ENCODE measurements at places on chromosomes 16 and 17. TPM values are rescaled to one million over a fixed set of nuclear protein-coding genes. Genes with fewer than 3 reads are reported as not detected.
A peak's percentile ranks its signal among the peaks of the same experiment; 100 is the strongest.

GRCh38 chr17:1177016-1177700 is 2.6 kb downstream of the ABR start:
- H3K27me3 ChIP-seq, result peaks cover 18% of the 10 kb centered on the region
- no peaks in the 10 kb centered on the region for H3K36me3 ChIP-seq
- H3K27ac ChIP-seq, result no peak overlapping the region
- peaks cover 27% of the 10 kb centered on the region for H3K4me1 ChIP-seq
- no peak for DNase-seq

DNA sequence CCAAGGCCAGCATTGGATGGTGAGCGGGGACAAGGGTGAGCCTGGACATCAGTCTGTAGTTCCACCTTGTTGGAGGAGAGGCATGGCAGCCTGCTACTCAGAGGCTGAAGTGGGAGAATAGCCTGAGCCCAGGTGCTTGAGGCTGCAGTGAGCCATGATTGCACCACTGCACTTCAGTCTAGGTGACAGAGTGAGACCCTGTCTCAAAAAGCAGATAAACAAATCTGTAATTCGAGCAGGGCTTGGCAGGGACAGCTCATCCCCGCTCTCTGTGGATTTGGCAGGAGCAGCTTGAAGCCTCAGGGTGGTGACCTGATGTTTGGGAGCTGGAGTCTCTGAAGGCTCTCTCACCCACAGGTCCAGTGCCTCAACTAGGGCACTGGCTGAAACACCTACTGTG is 38.6 kb upstream of the ZCCHC14 start:
- no peaks in the 10 kb centered on the region for H3K4me1 ChIP-seq
- no peaks in the 10 kb centered on the region for H3K27me3 ChIP-seq
- H3K27ac ChIP-seq, result no peak overlapping the region
- no peak for DNase-seq
- H3K36me3 ChIP-seq, result no peaks in the 10 kb centered on the region
- H3K4me3 ChIP-seq, result no peak overlapping the region

- no peak overlapping the region for H3K4me3 ChIP-seq
- no peak for DNase-seq
- H3K27me3 ChIP-seq, result peaks cover 4% of the 10 kb centered on the region
- no peaks in the 10 kb centered on the region for H3K36me3 ChIP-seq
- no peaks in the 10 kb centered on the region for H3K4me1 ChIP-seq
These were observed 22.9 kb downstream of the ALOX12B start for GRCh38 chr17:8064561-8065019.

DNA sequence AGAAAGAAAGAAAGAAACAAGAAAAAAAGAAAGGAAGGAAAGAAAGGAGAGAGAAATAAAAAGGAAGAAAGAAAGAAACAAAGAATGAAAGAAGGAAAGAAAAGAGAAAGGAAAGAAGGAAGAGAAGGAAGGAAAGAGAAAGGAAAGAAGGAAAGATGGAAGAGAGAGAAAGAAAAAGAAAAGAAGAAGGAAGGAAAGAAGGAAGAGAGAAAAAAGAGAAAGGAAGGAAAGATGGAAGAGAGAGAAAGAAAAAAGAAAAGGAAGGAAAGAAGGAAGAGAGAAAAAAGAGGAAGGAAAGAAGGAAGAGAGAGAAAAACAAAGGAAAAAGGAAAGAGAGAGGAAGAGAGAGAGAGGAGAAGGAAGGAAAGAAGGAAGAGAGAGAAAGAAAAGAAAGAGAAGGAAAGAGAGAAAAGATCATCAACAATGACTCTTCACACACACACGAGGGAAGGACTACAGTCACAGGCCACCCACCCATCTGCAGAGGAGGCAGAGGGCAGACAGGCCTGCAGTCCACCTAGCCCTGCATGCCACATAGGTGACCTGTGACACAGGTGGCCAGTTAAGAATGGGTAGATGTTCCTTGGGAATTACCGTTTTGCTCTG is 23.9 kb downstream of the VWA3A start:
- H3K27ac ChIP-seq, result no peak overlapping the region
- no peaks in the 10 kb centered on the region for H3K4me1 ChIP-seq
- H3K36me3 ChIP-seq, result no peaks in the 10 kb centered on the region
- DNase-seq, result no peak

Gene SRP68
- 26.2 TPM for total RNA-seq

- H3K4me3 ChIP-seq, result no peak overlapping the region
- DNase-seq, result no peak
- H3K4me1 ChIP-seq, result no peaks in the 10 kb centered on the region
- H3K27ac ChIP-seq, result peak overlapping the region; percentile 36
- H3K27me3 ChIP-seq, result no peaks in the 10 kb centered on the region
These were observed 7.4 kb downstream of the CRISPLD2 start for GRCh38 chr16:84827131-84827574.

Gene CYGB
- 21.1 TPM for total RNA-seq

Gene MAP2K3
- 15.3 TPM for total RNA-seq

GRCh38 chr17:787641-788221 is 5.6 kb downstream of the MRM3 start:
- H3K27ac ChIP-seq, result peak overlapping the region; percentile 84
- H3K27me3 ChIP-seq, result no peaks in the 10 kb centered on the region
- no peaks in the 10 kb centered on the region for H3K36me3 ChIP-seq
- H3K4me3 ChIP-seq, result no peak overlapping the region

Gene ZP2
- not detected for total RNA-seq

- H3K36me3 ChIP-seq, result no peaks in the 10 kb centered on the region
- no peaks in the 10 kb centered on the region for H3K27me3 ChIP-seq
- H3K27ac ChIP-seq, result peak overlapping the region; percentile 92
- peaks cover 36% of the 10 kb centered on the region for H3K4me1 ChIP-seq
- DNase-seq, result peak; percentile 93
These were observed 12.0 kb upstream of the CD300A start for GRCh38 chr17:74454197-74455024.

DNA sequence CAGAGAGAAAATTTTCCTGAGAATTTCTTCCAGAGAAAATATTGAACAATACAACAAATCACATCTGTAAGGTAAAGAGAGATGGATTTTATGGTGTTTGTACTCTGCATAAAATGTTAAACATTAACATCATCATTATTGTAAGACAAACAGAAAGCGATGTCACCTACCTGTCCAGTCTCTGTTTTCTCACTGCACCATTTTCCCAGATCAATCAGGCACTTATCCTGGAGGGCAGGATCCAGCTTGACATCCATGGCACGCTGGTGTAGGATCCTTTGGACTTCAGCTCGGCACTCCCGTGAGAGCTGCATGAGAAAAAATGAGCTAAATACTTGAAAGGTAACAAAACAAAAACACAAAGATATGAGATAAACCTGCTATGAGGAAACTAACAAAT is 55.9 kb upstream of the CLEC18B start:
- no peak overlapping the region for H3K27ac ChIP-seq
- peaks cover 20% of the 10 kb centered on the region for H3K4me1 ChIP-seq
- peaks cover 17% of the 10 kb centered on the region for H3K36me3 ChIP-seq

Gene TBC1D3E
- total RNA-seq, result not detected

Gene WSCD1
- 1.8 TPM for total RNA-seq

DNA sequence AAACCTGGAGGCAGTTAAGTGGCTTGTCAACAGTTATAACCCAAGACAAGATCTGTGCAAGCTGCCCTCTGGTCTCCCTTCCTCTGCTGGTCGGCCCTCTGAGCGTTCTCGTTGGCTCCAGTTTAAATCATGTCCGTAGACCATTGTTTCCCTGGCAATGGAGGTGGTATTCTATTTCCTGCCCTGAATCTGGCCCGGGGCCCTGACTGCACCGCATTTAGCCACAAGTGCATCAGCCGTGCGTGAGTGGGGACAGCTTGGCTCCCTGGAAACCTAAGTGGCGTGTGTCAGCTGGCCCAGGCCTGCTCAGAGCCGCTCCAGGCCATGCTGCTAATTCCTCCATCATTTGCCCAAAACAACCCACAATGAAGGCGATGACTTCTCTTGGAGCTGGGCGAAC is 15.0 kb upstream of the MYLK3 start:
- DNase-seq, result no peak
- no peaks in the 10 kb centered on the region for H3K36me3 ChIP-seq
- H3K27me3 ChIP-seq, result no peaks in the 10 kb centered on the region
- no peaks in the 10 kb centered on the region for H3K4me1 ChIP-seq
- no peak overlapping the region for H3K27ac ChIP-seq

DNA sequence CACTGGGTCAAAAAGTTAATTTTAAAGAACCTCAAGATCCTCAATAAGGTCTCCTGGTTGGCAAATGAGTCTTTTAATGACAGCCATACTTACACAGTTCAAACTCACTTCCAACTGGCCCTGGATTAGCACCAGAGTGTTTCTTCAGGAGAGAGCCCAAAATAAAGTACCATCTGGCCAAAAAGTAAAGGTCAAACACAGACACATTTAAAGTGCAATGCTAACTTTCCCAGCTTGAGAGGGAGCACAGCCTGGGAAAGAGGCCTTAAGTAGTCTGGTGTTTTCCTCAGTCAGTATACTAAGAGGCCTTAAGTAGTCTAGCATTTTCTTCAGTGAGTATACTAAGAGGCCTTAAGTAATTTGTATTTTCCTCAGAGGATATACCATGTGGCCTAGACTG is 46.6 kb upstream of the ERN1 start:
- H3K36me3 ChIP-seq, result no peaks in the 10 kb centered on the region
- no peak overlapping the region for H3K4me3 ChIP-seq
- H3K27ac ChIP-seq, result peak overlapping the region; percentile 42
- peaks cover 48% of the 10 kb centered on the region for H3K4me1 ChIP-seq
- no peak for DNase-seq

- no peaks in the 10 kb centered on the region for H3K27me3 ChIP-seq
- peaks cover 3% of the 10 kb centered on the region for H3K4me1 ChIP-seq
- no peaks in the 10 kb centered on the region for H3K36me3 ChIP-seq
- H3K27ac ChIP-seq, result no peak overlapping the region
These were observed 28.1 kb upstream of the NOL11 start for GRCh38 chr17:67689534-67690177.

DNA sequence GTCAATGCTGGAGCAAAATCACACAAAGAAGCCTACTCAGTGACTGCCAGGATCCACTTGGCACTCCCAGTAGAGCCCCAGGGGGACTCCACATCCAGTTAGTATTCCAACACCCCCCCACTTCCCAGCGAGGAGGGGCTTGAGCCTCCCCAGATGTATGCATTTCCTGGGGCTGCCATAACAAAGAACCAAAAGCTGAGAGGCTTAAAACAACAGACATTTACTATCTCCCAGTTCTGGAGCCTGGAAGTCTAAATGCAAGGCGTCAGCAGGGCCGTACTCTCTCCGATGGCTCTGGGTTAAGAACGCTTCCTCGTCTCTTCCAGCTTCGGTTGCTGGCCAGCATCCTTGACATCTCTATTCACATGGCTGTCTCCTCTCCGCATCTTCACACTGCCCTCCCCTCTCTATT is 23.0 kb upstream of the GNA13 start:
- no peak for DNase-seq
- no peaks in the 10 kb centered on the region for H3K27me3 ChIP-seq
- H3K27ac ChIP-seq, result no peak overlapping the region
- H3K36me3 ChIP-seq, result no peaks in the 10 kb centered on the region
- H3K4me1 ChIP-seq, result peaks cover 8% of the 10 kb centered on the region

DNA sequence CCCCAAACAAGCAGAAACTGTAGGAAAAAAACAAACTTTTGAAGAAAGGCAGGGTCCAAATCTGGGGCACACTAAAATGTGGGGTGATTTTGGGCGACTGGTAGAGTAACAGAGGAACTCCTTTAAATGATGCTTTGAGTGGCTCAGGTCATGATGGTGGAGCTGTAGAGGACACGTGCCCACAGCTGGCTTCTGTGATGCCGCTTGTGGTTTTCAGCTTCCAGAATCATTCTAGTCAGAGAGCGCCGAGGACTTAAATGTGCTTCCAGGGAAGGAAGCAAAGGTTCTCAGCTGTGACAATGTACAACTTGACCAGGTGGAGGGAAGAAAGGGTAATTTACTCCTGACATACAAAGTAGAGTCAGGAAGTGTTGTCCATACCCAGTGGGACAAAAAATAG is 162.4 kb downstream of the LGALS9B start:
- H3K27ac ChIP-seq, result no peak overlapping the region
- no peak for DNase-seq
- H3K4me3 ChIP-seq, result no peak overlapping the region
- no peaks in the 10 kb centered on the region for H3K36me3 ChIP-seq

Gene PIEZO1
- total RNA-seq, result 269 TPM

- no peak for DNase-seq
- no peaks in the 10 kb centered on the region for H3K36me3 ChIP-seq
- H3K4me1 ChIP-seq, result peaks cover 5% of the 10 kb centered on the region
These were observed 51.5 kb upstream of the CBX4 start for GRCh38 chr17:79890706-79891105.

- no peak overlapping the region for H3K27ac ChIP-seq
- H3K36me3 ChIP-seq, result no peaks in the 10 kb centered on the region
- no peak overlapping the region for H3K4me3 ChIP-seq
- DNase-seq, result no peak
- H3K4me1 ChIP-seq, result peaks cover 43% of the 10 kb centered on the region
These were observed 2.3 kb upstream of the MT1M start for GRCh38 chr16:56630134-56630533.

- no peak overlapping the region for H3K27ac ChIP-seq
- no peaks in the 10 kb centered on the region for H3K36me3 ChIP-seq
- no peaks in the 10 kb centered on the region for H3K27me3 ChIP-seq
- no peak overlapping the region for H3K4me3 ChIP-seq
These were observed 114.1 kb downstream of the NOG start for GRCh38 chr17:56707312-56708219.

DNA sequence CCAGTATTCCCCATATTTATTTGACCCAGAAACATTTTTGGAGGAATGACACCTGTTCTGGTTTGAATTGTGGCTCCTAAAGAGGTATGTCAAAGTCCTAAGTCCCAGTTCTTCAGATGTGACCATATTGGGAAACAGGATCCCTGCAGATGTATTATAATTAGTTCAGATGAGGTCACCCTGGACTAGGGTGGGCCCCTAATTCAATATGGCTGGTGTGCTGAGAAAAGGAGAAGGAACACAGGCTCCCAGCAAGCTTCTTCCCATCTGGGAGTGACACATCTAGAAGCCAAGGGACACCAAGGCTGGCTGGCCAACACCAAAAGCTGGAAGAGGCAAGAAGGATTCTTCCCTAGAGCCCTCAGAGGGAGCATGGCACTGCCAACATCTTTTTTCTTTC is 3.8 kb upstream of the GCSH start:
- H3K36me3 ChIP-seq, result no peaks in the 10 kb centered on the region

Gene OR2C1
- not detected for total RNA-seq

Gene FN3KRP
- total RNA-seq, result 8.0 TPM

Gene SEC14L5
- not detected for total RNA-seq

Gene HS3ST3B1
- 0.99 TPM for total RNA-seq

Gene TP53TG3B
- not detected for total RNA-seq

GRCh38 chr16:77059446-77059845 is 131.5 kb upstream of the MON1B start:
- no peak overlapping the region for H3K4me3 ChIP-seq
- peak; percentile 48 for DNase-seq
- H3K36me3 ChIP-seq, result no peaks in the 10 kb centered on the region
- H3K4me1 ChIP-seq, result no peaks in the 10 kb centered on the region

DNA sequence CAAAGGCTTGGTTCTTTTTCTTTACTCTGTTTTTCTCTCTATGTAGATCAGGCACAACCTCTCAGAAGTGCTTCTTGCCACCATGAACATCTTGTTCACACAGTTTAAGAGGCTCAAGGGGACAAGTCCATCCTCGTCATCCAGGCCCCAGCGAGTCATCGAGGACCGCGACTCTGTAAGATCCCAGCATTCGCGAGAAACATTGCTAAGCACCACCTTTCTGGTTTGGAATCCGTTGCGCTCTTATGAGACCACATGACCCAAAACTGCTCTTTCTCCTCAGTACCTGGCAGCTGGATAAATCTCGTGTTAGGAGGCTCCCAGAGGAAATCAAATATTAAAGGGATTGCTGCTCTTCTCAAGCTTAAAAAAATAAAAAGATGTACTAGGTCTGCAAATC is 23.3 kb upstream of the SLC12A3 start:
- H3K27me3 ChIP-seq, result no peaks in the 10 kb centered on the region
- DNase-seq, result no peak
- H3K4me1 ChIP-seq, result no peaks in the 10 kb centered on the region
- H3K4me3 ChIP-seq, result no peak overlapping the region

Data from body of pancreas (tissue), 4 donors.